ENCODE measurements at places on chromosomes 2 and 18. TPM values are rescaled to one million over a fixed set of nuclear protein-coding genes. Genes with fewer than 3 reads are reported as not detected.

GRCh38 chr2:185676316-185676715 is 62.3 kb upstream of the FSIP2 start:
- DNase-seq: no peak

DNA sequence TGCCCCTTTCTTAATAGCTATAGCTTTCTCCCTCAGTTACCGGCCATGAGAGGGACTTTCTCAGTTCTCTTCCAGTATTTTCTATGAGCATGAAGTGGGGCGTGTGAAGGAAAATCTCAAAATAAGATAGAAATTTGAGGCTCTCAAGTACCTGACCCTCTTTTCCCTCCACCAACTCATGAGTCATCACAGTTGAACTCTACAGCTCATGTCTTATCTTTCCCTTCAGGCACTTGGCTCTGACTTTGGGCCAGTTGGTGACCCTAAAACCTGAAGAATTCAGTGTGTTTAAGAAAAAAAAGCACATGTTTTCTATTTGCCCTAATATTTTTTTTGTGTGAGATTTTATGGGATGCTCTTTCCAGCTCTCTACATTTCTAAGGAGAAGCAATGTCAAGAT is 896.7 kb upstream of the ZEB2 start:
- no peak for DNase-seq

GRCh38 chr2:30757749-30758148 is 49.5 kb downstream of the CAPN13 start:
- DNase-seq: no peak

DNA sequence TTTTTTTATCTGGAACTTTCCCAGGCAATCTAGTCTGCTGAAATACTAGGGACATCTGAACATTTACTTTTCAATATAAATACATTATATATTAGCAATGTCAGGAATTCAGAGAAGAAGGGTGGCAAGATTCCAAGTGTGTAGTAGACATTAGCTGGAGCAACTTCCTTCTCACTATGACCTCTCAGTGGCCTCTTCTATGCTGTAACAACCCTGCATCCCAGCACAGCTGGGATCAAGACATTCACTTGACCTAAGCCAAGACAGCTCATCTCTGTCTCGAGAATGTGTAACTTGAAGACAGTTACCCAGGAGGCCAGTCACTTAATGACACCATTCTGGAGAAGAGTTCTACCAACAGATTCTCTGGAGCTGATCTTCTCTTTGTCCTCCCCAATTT is 61.7 kb upstream of the RALBP1 start:
- DNase-seq: no peak

GRCh38 chr18:1708006-1708405 is 803.3 kb downstream of the ADCYAP1 start:
- no peak for DNase-seq

Gene GPBAR1
- 1.6 TPM for total RNA-seq

Gene NOSTRIN
- 30.9 TPM for total RNA-seq

Data from urinary bladder (tissue), 4 donors.